ENCODE measurements at places on chromosomes 3 and 15. TPM values are rescaled to one million over a fixed set of nuclear protein-coding genes. Genes with fewer than 3 reads are reported as not detected.
A peak's percentile ranks its signal among the peaks of the same experiment; 100 is the strongest.

SETMAR gene
- total RNA-seq = 13.1 TPM

- no peak for DNase-seq
Observed at GRCh38 chr15:26901041-26901440, 34.2 kb downstream of the GABRA5 start.

DNA sequence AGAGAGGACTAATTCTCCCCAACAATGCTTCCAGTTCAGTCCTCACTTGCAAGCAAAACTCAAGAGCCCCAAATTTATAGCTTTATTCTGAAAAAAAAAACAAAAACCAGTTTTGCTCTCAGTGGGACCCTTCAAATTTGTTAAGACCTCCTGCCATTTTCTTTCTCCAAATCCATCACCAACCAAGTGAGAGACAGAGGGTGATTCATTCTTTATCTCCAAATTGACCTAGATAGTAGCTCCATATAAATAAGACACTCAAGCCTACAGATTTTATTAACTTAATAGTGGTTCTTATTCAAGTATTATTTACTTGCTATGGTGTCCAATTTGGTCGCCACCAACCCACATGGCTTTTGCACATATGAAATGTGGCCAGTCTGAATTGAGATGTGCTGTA lies 195.8 kb downstream of the RORA start:
- DNase-seq = no peak

DNA sequence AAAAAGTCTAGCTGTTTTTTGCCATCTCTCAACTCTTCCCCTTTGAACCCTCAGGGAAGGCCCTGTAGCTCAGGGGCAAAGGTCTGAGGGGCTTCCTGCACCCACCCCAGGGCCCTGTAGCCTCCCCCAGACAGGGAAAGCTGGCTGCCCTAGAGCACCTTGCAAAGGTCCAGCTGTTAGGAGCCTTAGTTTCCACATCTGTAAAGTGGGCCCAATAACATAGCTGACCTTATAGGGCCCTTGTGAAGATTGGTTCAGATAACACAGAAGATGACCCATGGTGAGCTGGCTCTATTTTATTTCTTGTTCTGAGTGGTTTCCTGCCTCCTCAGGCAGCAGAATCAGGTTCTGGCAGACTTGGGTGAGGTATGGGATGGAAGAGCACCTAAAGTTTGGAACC lies 55.2 kb upstream of the SMAD6 start:
- no peak for DNase-seq

DNA sequence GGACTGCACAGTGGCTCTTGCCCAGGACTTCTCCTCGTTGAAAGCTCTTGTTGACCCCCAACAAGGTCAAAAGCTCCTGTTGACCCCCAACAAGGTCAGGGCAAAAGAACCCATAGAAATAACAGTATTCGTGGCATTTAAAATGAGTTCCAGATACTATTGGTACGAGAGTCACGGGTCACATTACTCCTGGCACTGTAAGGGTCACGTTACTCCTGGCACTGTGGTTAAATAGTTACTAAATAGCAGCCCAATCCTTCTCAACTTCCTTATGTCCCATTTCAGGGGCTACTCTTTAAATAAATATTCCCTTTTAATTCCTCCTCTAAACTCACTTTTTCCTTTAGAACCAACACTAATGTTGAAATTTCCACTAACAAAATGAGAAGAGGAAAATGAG lies 18.2 kb upstream of the ADCY5 start:
- DNase-seq = no peak

- DNase-seq = peak; percentile 55
Observed at GRCh38 chr15:71254491-71254890, 139.2 kb downstream of the THSD4 start.

- DNase-seq = no peak
Observed at GRCh38 chr3:22862111-22862510, 341.0 kb upstream of the UBE2E2 start.

- no peak for DNase-seq
Observed at GRCh38 chr3:168100777-168101492, 5.2 kb upstream of the GOLIM4 start.

GRCh38 chr3:36776436-36776835 lies 12.1 kb upstream of the DCLK3 start:
- no peak for DNase-seq

DNA sequence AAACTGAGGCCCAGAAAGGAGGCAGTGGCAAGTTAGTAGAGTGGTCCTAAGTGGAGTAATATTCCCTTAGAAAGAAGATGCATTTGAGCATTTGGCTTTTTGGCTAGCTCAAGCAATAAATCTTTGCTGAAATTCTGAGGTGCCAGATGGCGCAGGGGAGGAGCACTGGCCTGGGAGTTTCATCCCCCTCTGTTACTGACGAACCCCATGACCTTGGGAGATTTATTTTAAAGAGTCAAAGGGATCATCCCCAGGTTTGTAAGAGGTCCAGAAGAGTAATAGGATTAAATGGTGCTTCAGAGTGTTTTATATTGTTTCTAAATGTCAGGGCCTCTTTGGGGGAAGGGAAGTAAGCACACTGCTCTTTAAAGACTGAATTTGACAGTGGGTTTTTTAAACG lies 85.1 kb upstream of the PIAS1 start:
- DNase-seq = no peak

APOD gene
- total RNA-seq = 45.9 TPM

- DNase-seq = peak; percentile 1
Observed at GRCh38 chr3:163218336-163218735, 1721.7 kb downstream of the OTOL1 start.

GPR149 gene
- not detected for total RNA-seq

DNA sequence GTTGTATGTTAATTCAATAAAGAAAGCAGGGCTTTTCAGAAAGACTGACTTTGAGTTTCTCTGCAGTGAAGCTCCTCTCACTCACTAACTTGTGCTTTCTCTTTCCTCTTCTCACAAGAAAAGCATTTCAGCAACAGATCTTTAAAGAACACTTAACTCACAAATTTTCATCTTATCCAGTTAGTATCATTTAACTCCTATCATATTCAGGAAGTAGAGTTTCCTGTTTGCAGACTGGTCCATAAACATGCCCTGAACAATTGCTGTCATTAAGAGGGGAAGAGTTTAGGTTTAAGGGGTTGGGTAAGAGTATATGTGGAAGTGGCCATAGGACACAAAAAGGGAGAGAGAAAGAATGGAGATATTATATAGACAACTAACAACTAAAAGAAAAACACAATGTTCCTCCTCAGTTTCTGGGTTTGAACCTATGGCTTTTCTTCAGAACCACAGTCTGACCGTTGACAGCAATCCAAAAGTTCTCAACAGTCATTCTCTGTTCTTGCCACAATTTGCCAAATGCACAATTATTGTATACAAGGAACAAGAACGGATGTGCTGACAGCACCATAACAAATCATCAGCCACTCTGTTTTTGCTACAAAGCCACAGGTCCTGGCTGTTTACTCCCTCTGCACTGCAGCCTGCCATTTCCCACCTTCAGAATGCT lies 63.9 kb downstream of the CHAC1 start:
- no peak for DNase-seq

MINAR1 gene
- total RNA-seq = 0.09 TPM

DNA sequence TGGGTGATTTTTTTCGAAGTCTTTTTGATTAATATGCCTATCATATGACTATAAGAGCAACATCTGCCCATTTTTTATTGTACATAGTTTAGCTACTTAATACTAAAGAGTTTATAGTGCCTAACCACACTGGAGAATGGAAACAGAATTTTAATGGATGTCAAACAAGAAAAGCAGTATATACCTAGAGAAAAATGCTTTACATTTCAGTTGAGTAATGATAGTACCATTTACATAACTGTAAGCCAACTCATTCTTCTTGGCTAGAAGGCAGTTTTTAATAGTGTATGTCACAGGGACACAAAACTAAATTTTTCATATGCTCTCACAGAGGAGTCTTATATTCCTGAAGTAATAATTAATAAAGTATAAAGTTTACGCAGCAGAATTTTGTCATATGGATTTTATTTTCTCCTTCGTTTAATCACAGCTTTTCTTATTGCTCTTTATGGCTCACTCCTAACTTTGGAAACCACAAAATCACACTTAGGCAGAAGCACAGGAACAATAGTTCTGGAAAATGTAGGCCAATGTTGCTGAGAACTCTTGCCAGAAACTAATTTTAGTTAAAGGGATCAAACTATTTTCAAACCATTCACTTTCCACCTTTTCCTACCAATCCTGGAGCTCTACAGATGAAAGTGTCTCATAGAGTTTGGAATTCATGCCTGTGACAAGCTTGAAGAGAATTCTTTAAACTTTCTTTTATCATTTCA lies 243.6 kb downstream of the ZIC1 start:
- DNase-seq = no peak

GRCh38 chr15:57118013-57118799 lies 199.8 kb downstream of the TCF12 start:
- no peak for DNase-seq

DNA sequence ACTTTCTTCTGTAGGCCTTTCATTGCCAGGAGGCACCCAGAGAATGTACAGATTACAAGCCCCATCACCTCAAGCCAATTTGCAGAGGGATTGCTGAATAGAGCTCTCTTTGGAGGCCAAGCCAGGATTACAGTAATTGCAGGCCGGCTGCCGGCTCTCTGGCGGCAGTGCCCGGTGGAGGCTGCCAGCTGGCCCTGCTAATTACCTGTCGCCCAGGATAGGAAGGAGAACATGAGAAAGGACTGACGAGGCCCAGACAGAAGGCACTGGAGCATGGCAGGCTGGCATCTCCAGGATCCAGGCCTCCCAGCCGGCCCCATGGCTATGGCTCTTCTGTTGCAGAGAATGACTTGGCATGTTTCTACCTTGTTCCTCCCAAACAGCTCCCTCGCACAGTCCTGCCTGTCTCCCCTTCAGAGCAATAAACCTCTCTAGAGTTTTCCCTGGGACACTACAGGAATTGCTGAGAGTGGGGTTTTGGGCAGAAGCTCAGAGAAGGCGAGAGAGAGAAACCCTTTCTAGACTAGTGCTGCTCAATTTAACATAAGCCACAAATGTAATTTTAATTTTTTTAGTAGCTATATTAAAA lies 273.6 kb upstream of the PROK2 start:
- no peak for DNase-seq

- no peak for DNase-seq
Observed at GRCh38 chr3:136495213-136495612, 245.1 kb downstream of the PCCB start.

DNA sequence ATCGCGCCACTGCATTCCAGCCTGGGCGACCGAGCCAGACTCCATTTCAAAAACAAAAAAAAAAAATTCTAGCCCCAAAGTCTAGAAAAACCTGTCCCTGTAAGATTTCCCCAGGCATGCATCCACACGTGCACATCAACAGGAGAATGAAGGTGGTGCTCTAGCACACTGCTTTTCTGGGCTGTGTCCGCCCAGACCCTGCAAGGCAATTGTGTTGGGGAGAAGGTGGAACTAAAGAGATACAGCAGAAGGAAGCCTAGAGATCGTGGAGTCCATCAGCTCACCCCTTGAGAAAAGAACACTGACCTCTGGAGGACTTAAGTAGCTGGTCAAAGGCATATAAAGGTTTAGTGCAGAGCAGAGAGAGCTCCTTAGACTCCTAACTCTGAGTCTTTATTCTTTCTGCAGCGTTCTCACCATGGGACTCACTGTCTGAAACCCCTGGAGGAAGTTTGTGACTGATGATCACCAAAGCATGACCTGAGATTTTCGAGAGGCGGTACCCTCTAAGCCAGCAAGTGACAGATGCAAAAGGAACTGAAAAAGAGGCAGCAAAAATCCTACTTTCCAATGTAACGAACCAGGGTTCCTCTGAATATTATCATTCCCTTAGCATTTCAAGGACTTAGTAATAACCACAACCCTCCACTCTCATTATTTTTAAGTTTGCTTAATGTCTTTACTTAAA lies 179.8 kb downstream of the MEX3B start:
- DNase-seq = no peak

- no peak for DNase-seq
Observed at GRCh38 chr3:59734061-59734460, 684.2 kb upstream of the CFAP20DC start.

GOLGA8S gene
- total RNA-seq = 0.85 TPM

GRCh38 chr15:48097264-48097663 lies 23.5 kb upstream of the SLC24A5 start:
- DNase-seq = no peak

DNA sequence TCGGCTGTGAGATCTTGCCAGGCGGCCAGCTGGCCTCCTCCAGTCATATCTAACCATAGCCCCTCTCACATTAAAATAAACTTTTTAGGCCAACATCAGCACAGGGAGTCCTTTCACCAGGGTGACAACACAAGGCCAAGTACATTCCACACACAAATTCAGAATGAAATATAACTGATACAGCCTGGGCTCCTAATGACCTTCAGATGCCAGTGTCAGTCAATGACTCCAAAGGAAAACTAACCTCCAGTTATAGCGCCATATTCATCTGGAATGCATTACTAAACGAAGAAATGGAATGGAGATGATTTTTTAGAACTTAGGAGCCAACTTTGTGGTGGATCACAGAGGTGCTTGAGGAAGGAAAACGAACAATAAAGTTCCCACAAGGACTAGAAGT lies 205.4 kb downstream of the GREM1 start:
- no peak for DNase-seq

GRCh38 chr3:30605706-30606300 lies 598 bp upstream of the TGFBR2 start:
- DNase-seq = no peak

GRCh38 chr3:50171540-50172301 lies 16.6 kb downstream of the SEMA3F start:
- peak; percentile 55 for DNase-seq

- peak; percentile 60 for DNase-seq
Observed at GRCh38 chr15:37106490-37107001, 6.2 kb upstream of the MEIS2 start.

RASGRP1 gene
- total RNA-seq = 2.7 TPM

TRIM42 gene
- not detected for total RNA-seq

- no peak for DNase-seq
Observed at GRCh38 chr3:64095802-64096201, 72.5 kb upstream of the PSMD6 start.

DNA sequence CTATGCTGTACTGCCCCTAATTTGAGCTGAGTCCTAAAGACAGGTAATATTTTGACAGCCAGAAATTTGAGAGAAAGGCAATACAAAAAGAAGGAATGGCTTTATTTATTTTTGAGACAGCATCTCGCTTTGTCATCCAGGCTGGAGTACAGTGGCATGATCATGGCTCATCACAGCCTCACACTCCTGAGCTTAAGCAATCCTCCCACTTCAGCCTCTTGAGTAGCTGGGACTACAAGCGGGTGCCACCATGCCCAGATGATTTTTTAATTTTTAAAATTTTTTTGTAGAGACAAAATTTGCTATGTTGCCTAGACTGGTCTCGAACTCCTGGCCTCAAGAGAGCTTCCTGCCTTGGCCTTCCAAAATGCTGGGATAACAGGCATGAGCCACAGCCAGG lies 77.4 kb upstream of the SLC4A7 start:
- DNase-seq = no peak

FAM43A gene
- 8.6 TPM for total RNA-seq

DNA sequence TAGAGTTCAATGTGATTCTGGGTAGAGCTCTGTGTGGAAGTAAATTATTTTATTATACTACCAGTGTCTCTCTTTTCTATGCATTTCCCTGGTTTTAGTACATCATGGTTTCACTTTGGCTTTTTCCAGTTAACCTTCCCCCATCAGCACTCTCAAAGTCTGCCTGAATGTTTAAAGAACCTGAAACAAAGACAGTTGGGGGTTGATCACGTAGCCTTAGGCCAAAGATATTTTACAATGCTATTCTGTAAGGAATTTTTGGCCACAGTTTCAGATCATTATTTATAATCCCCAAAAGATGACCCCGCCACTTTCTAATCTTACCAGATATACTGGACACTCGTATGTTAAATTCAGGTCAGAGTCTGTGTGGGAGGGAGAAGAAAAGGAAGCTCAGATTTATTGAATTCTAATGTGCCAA lies 156.3 kb upstream of the TMC3 start:
- no peak for DNase-seq

- DNase-seq = peak; percentile 19
Observed at GRCh38 chr3:127717357-127718244, 44.8 kb downstream of the ABTB1 start.
